Endothelial cell of umbilical vein (primary cell): ENCODE measurements at places on chromosomes 2 and 18. TPM values are rescaled to one million over a fixed set of nuclear protein-coding genes. Genes with fewer than 3 reads are reported as not detected.
A peak's percentile ranks its signal among the peaks of the same experiment; 100 is the strongest.

GRCh38 chr2:46803911-46804670 lies 111.5 kb downstream of the MCFD2 start:
- peaks cover 8% of the 10 kb centered on the region for H3K4me1 ChIP-seq
- DNase-seq = no peak
- no peak overlapping the region for H3K27ac ChIP-seq
- H3K36me3 ChIP-seq = no peaks in the 10 kb centered on the region

- H3K27me3 ChIP-seq = no peaks in the 10 kb centered on the region
- no peaks in the 10 kb centered on the region for H3K4me1 ChIP-seq
- no peak for DNase-seq
- no peak overlapping the region for H3K27ac ChIP-seq
- H3K36me3 ChIP-seq = no peaks in the 10 kb centered on the region
These were observed 248.5 kb upstream of the HDAC4 start for GRCh38 chr2:239649309-239649708.

- H3K4me1 ChIP-seq = peaks cover 25% of the 10 kb centered on the region
- H3K4me3 ChIP-seq = no peak overlapping the region
- H3K27me3 ChIP-seq = no peaks in the 10 kb centered on the region
- H3K36me3 ChIP-seq = no peaks in the 10 kb centered on the region
These were observed 2.4 kb downstream of the RNPEPL1 start for GRCh38 chr2:240570531-240571313.

GRCh38 chr2:176136374-176137251 lies 7.1 kb downstream of the HOXD8 start:
- peak overlapping the region; percentile 91 for H3K4me3 ChIP-seq
- peak overlapping the region; percentile 86 for H3K27ac ChIP-seq
- no peaks in the 10 kb centered on the region for H3K27me3 ChIP-seq
- no peaks in the 10 kb centered on the region for H3K36me3 ChIP-seq
- DNase-seq = peak; percentile 79

DNA sequence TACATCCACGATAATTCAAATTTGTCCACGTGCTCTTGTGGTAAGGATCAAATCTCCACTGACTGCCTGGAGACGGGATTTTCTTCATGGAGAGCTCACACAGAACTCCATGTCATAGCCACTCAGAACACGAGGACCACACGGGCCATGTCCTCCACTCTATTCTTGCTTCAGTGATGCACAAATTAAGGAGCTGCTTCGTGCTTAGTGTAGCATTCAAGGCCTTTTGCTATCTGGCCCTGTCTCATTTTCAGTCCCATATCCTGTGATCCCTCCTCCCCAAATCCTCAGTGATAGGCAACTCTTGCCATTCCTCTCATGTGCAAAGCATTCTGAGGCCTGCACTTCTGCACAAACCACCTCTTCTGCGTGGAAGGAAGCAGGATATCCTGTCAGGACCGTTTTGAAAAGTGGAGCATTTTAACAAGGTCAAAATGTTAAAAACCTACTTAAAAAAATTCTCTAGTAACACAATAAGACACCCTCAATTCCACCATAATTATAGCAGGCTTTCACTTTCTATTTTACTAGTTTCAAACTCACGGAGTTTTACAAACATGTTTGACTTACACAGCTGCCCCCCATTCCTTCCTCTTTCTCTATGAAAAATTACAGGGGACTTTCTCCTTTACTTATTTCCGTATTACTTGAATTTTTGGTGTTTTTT lies 35.2 kb downstream of the ST3GAL5 start:
- H3K27me3 ChIP-seq = no peaks in the 10 kb centered on the region
- H3K27ac ChIP-seq = no peak overlapping the region
- H3K4me3 ChIP-seq = no peak overlapping the region
- H3K36me3 ChIP-seq = no peaks in the 10 kb centered on the region
- peaks cover 11% of the 10 kb centered on the region for H3K4me1 ChIP-seq

GRCh38 chr2:180991361-180991760 lies 11.0 kb downstream of the UBE2E3 start:
- no peak overlapping the region for H3K4me3 ChIP-seq
- H3K36me3 ChIP-seq = no peaks in the 10 kb centered on the region
- H3K27me3 ChIP-seq = no peaks in the 10 kb centered on the region
- H3K27ac ChIP-seq = no peak overlapping the region

GRCh38 chr2:241514986-241515737 lies 6.8 kb upstream of the STK25 start:
- H3K36me3 ChIP-seq = no peaks in the 10 kb centered on the region
- no peaks in the 10 kb centered on the region for H3K27me3 ChIP-seq
- H3K27ac ChIP-seq = no peak overlapping the region
- no peak for DNase-seq

- peak overlapping the region; percentile 99 for H3K27ac ChIP-seq
- H3K27me3 ChIP-seq = no peaks in the 10 kb centered on the region
- DNase-seq = no peak
These were observed 925 bp upstream of the NPC1 start for GRCh38 chr18:23587220-23587642.

GRCh38 chr2:147177071-147177857 lies 667.6 kb upstream of the ACVR2A start:
- no peaks in the 10 kb centered on the region for H3K27me3 ChIP-seq
- no peaks in the 10 kb centered on the region for H3K4me1 ChIP-seq
- H3K36me3 ChIP-seq = no peaks in the 10 kb centered on the region
- H3K27ac ChIP-seq = no peak overlapping the region

DNA sequence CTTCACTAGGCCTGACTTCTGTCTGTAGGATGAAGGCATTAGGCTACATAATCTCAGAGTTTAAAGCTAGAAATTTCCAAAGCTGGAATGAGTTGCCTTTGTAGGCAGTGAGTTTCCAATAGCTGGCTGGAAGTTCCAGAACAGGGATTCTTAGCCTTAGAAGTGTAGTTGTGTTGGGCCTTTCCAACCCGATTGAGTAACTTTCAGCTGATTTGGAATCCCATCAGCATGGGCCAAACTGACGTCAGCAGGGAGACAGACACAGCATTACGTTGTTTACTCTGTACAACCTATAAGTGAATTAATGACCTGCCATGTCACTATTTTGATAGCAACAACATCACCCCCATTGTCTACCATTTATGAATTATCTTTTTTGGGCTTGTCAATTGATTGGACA lies 56.9 kb downstream of the SETBP1 start:
- H3K4me1 ChIP-seq = no peaks in the 10 kb centered on the region
- no peaks in the 10 kb centered on the region for H3K27me3 ChIP-seq
- DNase-seq = no peak
- no peaks in the 10 kb centered on the region for H3K36me3 ChIP-seq
- H3K4me3 ChIP-seq = no peak overlapping the region

DNA sequence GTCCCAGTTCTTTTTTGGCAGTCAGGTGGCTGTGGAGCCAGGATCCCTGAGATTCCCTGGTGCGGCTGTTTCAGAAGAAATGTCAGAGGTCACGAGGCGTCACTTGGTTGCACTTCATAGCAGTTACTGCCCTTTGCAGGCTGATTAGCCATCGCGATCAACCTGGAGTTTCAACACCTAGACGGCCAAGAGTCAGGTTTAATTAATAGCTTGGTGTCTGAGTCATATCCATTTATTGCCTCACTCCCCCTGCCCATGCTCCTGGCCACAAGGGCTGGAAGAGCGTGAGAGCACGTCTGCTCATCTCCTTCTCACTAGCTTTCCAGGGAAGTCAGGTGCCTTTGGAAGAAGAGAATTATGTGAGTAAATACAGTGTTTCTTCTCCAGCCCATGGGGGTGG lies 552.3 kb downstream of the TSN start:
- H3K4me1 ChIP-seq = no peaks in the 10 kb centered on the region
- DNase-seq = no peak
- no peak overlapping the region for H3K27ac ChIP-seq

- no peak for DNase-seq
- no peaks in the 10 kb centered on the region for H3K36me3 ChIP-seq
- peaks cover 8% of the 10 kb centered on the region for H3K4me1 ChIP-seq
- no peak overlapping the region for H3K27ac ChIP-seq
These were observed 19.9 kb upstream of the SCYGR1 start for GRCh38 chr2:227407591-227408151.

GRCh38 chr2:46878886-46879285 lies 36.7 kb downstream of the MCFD2 start:
- H3K4me1 ChIP-seq = peaks cover 30% of the 10 kb centered on the region
- peak; percentile 81 for DNase-seq
- no peaks in the 10 kb centered on the region for H3K27me3 ChIP-seq

GRCh38 chr18:79801217-79801616 lies 3.5 kb downstream of the KCNG2 start:
- DNase-seq = no peak
- peaks cover 23% of the 10 kb centered on the region for H3K27me3 ChIP-seq
- no peaks in the 10 kb centered on the region for H3K4me1 ChIP-seq
- H3K4me3 ChIP-seq = no peak overlapping the region
- H3K36me3 ChIP-seq = no peaks in the 10 kb centered on the region

- H3K27me3 ChIP-seq = peaks cover 3% of the 10 kb centered on the region
- no peak overlapping the region for H3K4me3 ChIP-seq
- H3K27ac ChIP-seq = no peak overlapping the region
- no peak for DNase-seq
These were observed 82.8 kb upstream of the CDCA7 start for GRCh38 chr2:173271825-173272224.

DNA sequence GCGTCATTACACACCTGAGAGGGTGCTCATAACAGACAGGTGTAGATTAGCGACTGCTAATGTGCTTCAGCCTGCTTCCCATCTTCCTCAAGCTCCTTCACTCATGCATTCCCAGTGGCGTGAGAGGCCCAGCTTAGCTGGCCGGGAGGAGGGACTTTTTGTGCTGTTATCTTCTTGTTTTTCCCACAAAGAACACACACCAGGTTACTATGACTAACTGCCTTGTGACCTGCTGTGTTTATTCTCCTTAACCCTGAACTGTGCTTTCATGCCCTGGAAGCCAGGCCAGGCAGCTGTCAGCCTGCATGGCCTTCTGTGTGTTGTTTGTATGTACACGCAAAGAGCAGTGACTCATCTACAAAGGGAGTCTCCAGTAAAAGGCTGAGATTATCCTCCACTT lies 143.8 kb downstream of the PIEZO2 start:
- H3K4me3 ChIP-seq = no peak overlapping the region
- peaks cover 43% of the 10 kb centered on the region for H3K4me1 ChIP-seq
- peak; percentile 95 for DNase-seq
- H3K27ac ChIP-seq = peak overlapping the region; percentile 87

The CD8B gene
- not detected in 2 replicates for polyA plus RNA-seq

The MOCOS gene
- 0.18 and 0.25 TPM in 2 replicates for polyA plus RNA-seq

The RNPEPL1 gene
- polyA plus RNA-seq = 35.8 and 47.3 TPM in 2 replicates

The INPP5D gene
- 10.6 and 13.9 TPM in 2 replicates for polyA plus RNA-seq

The ANKRD30BL gene
- not detected in 2 replicates for polyA plus RNA-seq

The RGPD4 gene
- not detected in 2 replicates for polyA plus RNA-seq

The ACMSD gene
- polyA plus RNA-seq = not detected in 2 replicates

The ASAP2 gene
- 26.4 and 31.1 TPM in 2 replicates for polyA plus RNA-seq

The SERPINB7 gene
- polyA plus RNA-seq = not detected in 2 replicates

The TXNDC2 gene
- 0.12 TPM in 1 of 2 replicates, not detected in the other for polyA plus RNA-seq

The IL37 gene
- not detected in 2 replicates for polyA plus RNA-seq

The NFU1 gene
- polyA plus RNA-seq = 18.2 and 19.6 TPM in 2 replicates
